HuH-7 (cell line): ENCODE measurements at places on chromosomes 5 and 9.
A peak's percentile ranks its signal among the peaks of the same experiment; 100 is the strongest.

DNA sequence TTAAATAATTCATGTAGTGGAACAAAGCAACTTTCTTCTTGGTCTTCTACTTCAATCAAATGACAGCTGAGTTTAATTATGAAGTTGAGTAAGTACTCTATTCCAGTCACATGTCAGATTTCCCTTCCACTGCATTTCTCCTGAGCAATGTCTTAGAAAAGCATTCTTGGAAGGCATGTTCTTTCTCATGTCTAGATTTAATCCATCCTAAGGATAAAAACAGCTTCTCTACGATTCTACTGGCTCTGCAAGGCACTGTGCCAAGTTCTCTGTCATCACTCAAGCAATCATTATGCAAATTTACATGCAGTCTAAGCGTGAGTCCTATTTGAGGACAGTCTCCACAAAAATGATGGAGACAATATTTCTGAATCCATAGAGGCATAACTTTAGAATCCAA, 142.4 kb downstream of the YIPF5 start:
- no peak for DNase-seq

GRCh38 chr5:156411-157072, 34.8 kb upstream of the LRRC14B start:
- no peak for DNase-seq

GRCh38 chr9:27722866-27723265, 149.6 kb upstream of the C9orf72 start:
- no peak for DNase-seq

DNA sequence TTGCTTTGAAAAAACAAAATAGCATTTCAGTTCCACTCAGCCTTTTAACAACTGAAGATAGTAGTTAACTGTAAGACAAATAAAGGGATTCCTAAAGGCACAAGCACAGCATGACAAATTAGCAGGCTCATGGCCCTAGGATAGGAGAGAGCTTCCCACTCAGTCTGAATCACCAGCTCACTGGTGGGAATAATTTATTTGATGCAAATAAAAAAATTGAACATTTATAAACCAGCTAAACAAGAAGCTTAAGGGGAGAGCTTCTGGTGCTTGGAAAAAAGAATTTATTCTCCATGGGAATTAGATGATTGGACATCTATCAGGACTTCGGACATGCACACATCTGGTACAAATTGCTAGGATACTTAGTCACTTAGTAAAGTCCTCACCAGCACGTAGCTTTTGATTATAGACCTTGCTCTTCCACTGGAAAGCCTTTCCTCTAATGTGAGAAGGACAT, 294.1 kb upstream of the TNC start:
- no peak for DNase-seq

DNA sequence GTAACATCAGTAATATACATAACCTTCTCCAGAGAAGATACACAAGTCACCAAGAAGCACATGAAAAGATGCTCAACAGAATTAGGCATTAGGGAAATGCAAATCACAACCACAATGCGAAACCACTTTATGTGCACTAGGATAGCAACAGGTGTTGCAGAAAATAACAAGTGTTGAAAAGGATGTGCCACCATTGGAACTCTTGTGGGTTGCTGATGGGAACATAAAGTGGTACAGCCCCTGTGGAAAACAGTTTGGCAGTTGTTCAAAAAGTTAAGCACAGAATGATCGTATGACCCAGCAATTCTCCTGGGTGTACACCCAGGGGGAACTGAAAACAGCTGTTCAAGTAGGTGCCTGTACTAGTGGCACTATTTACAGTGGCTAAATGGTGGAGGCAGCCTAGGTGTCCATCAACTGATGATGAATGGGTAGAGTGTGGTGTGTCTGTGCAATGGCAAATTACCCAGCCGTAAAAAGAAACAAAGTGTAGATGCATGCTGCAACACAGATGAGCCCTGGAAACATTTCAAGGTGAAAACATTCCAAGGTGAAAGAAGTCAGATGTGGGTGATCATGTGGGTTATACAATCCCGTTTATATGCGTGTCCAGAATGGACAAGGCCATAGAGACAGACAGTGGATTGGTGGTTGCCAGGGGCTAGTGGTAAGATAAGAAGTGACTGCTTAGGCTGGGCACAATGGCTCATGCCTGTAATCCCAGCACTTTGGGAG, 27.2 kb downstream of the CCDC69 start:
- DNase-seq, result no peak

DNA sequence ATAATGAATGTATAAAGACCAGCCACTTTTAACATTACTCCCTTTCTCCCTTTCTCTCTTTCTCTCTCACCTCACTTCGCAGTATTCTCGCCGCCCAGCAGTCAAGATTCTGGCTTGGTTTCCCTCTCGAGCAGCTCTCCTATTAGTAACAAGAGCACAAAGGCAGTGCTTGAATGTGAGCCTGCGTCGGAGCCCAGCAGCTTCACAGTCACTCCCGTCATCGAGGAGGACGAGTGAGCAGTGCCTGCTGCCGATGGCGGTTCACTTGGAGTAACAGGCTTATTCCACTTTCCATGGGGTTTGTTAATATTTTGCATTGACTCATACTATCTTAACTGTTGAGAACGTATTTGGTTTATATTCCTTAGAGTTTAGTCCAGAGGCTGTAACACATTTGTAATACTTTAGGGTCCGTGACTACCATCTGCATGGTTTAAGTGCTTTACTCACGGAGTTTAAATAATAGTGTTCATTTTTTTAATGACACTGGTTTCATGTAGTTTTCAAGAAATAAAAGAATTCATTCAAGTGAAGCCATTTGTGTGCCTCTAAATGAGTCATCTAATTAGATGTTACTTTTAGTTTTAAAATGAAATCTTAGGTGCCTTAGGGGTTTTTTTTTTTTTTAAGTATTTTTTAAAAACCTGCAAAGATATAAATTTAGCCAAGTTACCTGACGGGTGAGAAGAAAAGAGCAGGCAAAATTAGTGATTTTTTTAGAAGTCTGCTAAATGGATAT, 8.4 kb upstream of the DMRT3 start:
- DNase-seq, result no peak

DNA sequence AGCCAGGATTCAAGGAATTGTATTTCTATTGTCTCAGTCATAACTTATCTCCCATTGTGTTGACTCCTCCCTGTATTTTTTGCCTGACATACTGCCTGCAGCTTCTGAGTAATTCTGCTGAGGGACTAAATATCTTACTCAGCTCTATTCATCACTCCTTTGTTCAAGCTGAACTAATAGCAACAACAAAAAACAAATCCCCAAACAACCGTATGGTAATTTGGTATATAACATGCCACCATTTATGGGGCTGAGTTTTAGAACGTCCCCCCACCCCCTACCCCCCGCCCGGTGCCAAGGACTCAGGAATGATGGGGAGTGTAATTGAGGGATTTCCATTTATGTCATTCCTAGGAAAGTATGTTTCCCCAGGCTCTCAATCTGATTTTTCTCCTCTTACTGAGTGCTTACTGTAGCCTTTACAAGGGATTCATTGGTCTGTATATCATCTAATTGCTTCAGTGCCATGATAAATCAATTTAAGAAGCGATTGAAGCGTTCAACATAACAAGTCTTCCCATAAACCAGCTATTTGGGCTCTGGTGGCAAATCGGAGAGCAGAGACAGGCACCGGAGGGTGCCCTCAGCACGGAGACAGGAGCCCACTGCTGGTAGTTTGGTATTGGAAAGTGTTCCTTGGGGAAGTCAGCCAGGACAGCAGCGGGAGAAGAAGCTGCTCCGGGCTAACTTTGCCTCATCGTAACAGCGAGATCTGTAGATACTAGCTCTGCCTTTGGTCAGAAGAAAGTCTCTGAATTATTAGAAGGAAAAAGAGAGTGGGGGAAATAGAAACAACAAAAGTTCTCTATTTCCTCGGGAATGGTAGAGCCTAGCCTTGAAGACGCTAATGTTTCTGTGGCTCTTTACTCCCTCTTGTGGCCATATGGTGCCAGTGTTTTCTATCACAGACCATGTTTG, 40.7 kb upstream of the HSD17B4 start:
- peak; percentile 29 for DNase-seq

DNA sequence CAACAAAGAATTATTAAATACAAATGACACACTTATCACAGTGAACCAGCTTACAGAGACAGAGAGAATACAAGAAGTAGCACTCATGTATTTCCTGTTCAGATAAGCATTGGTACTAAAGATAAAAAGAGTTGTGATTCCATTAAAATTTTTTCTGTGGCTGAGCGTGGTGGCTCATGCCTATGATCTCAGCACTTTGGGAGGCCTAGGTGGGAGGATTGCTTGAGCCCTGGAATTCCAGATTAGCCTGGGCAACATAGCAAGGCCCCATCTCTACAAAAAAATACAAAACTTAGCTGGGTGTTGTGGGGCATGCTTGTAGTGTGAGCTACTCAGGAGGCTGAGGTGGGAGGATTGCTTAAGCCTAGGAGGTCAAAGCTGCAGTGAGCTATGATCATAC, 32.9 kb downstream of the FCHO2 start:
- DNase-seq, result no peak

GRCh38 chr9:93183663-93184431, at the start of gene WNK2:
WNK2 (plus strand) TSS chr9:93184139; CDS start chr9:93184930, 791 bp downstream.
- peak; percentile 80 for DNase-seq

GRCh38 chr5:115465431-115465830, 79.1 kb downstream of the FEM1C start:
- no peak for DNase-seq

DNA sequence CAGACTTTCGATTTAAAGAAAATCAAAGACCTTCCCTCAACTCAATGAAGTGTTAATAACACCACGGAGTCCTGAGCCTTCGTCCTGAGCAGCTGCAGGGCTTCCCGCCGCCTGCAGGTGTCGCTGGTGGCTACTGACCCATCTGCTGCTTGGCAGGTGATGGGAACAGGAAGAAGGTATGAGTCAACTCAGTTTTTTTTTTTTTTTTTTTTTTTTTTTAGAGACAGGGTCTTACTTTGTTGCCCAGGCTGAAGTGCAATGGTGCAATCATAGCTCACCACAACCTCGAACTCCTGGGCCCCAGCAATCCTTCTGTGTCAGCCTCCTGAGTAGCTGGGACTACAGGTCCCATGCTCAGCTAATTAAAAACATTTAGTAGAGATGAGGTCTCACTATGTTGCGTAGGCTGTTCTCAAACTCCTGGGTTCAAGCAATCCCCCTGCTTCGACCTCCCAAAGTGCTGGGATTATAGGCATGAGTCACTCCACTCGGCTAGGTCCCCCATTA, 185.7 kb upstream of the IL12B start:
- DNase-seq, result peak; percentile 39

GRCh38 chr5:181098762-181099601, 32.0 kb downstream of the OR2V1 start:
- DNase-seq, result no peak

GRCh38 chr9:127803507-127804352, 1.0 kb downstream of the FPGS start:
- no peak for DNase-seq

GRCh38 chr5:125258615-125259014, 512.2 kb upstream of the ZNF608 start:
- no peak for DNase-seq

GRCh38 chr9:91276513-91276912, 85.2 kb downstream of the AUH start:
- no peak for DNase-seq

DNA sequence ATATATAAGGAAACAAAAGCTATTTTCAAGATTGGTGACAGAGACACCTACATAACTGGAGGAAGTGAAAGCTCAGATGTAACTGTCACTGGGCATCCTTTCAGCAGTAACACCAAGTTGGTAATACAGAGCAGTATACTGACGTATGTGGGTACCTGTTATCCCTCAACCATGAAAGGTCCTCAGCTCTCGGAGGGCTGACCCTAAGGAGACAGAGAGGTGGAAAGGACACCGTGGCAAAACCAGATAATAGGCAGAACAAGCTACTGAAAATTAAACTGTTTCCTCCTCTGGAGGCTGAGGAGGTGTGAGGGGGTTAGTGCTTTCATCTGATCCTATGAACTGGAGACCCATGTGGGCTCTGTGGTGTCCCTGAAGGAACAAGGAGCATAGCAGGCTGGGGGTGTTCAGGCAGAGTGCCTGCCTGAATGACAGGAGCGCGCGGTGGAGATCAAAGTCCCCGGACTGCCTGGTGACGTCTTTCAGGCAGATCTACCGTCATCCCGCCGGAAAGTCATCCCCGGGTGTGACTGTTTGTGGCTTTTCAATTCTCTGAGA, 130.2 kb upstream of the FSTL4 start:
- DNase-seq, result peak; percentile 14

DNA sequence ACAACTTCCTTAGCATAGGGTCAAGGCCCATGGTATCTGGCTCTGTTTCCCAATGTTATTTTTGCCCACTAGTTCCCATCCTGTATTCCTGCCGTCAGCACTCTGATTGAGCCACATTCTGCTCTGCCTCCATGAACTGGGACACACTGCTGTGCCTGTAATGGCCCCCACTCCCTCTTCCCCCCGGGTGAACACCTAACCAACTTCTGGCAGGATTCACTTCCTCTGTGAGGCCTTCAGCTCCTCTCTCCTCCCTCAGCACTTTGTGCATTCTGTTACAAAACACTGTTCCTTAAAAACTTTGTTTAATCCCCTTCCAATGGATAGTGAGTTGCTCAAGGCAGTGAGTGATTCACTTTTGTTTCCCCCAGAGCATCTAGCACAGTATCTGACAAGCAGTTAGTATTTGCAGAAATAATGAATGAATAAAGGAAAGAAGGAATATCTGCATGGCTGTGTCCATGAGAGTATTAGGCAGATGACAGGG, 183.6 kb downstream of the EFNA5 start:
- DNase-seq, result no peak

DNA sequence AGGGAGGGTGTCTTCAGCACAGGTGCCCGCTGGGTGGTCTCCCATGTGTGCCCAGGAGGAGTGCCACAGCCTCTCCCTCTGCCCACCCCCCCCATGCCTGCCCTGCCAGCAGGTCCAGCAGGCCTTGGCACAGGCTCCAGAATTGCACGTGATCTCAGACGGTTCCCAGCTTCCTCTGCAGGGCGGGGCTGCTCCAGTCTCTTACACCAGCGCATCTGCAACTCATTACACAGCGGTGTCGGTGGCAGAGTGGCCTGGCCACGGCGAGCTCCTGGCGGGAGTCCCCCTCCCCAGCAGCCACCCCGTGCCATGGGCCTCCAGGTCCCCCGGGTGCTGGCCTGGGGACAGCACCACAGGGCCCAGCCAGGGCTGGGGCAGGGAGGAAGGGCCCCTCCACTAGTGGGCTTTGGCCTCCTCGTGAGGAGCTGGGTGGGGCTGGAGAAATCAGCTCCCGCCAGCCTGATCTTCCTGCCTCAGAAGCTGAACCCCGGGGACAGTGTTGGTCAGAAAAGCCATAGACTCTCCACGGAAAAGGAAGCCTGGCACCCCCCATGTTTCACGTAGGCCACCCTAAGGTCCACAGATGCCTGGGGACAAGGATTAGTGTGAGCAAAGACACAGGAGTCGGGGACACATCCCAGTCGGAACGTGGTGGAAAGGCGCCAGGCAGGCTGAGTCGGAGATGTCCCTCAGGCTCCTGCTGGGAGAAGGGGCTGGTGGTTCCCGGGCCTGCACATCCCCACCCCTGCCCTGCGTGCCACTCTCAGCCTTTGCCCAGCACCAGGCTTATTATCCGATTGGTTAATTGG, 40.2 kb downstream of the RXRA start:
- no peak for DNase-seq

DNA sequence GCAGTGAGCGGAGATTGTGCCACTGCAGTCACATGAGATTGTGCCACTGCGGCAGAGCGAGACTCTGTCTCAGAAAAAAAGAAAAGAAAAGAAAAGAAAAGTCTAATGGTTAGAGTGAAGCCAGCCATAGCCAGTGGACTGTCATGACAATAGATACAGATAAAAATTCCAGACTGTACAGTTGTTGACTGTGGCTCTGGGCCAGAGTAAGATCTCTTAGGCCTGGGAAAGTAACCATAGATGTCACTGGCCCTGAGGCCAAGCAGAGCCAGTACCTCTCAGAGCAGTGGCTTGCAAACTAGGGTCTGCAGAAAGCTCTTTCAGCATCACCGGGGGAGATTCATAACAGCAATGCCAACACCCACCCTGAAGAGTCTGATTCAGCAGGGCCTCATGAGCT, 44.1 kb upstream of the SUB1 start:
- no peak for DNase-seq
